ENCODE measurements at places on chromosomes 3 and 15.
A peak's percentile ranks its signal among the peaks of the same experiment; 100 is the strongest.

DNA sequence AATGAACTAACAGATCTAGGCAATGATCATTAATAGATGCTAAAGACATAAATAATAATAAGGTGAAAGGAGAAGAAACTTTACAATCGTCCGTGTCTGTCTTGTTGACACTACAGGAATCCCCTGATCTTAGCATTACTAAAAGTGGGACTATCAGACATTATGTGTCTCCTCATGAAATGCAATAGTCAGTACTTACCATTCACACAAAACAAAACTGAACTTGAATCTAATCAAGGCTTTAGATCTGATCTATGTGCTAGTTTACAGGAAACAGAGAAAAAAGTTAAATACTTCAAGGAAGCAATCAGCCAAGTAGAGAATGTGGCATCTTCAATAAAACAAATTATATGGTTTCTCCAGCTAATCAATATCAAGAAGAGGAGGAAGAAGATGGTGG is 73.7 kb downstream of the PIK3CB start:
- DNase-seq: no peak

DNA sequence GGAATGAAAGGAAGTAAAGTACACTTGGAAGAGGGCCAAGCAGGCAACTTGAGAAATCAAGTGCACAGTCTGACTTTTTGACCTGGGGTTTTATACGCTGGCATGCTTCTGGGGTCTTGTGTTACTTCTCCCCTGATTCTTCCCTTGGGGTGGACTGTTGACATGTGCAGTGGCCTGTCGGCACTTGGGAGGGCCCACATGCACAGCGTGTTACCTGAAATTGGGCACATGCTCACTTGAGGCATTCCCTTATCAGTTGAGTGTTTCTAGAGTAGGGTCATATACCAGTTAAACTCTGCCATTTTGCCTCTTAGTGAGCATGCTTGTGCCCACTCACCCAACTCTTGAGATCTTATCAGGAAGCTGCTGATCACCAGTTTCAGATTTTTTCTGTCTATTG is 329.1 kb upstream of the SOX2 start:
- no peak for DNase-seq

DNA sequence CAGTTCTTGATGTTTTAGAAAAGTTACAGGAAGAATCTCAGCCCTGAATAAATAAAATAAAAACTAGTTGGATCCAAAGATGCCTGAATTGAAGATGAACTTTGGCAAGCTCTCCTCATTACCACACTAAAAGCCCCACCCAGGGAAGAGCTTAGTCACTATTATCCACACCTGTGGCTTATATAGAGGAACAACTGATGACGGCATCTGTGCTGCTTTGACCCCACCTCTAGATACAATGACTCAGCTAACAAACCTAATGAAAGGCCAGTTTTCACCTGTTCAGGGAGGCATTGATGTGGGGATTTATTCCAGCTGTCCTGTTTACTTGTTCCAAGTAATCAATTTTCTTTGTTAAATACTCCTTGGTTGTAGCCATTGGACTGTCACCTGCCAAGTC is 604.7 kb upstream of the EPHA6 start:
- no peak for DNase-seq

- no peak for DNase-seq
These were observed 1.4 kb downstream of the FEZF2 start for GRCh38 chr3:62371720-62372591.

DNA sequence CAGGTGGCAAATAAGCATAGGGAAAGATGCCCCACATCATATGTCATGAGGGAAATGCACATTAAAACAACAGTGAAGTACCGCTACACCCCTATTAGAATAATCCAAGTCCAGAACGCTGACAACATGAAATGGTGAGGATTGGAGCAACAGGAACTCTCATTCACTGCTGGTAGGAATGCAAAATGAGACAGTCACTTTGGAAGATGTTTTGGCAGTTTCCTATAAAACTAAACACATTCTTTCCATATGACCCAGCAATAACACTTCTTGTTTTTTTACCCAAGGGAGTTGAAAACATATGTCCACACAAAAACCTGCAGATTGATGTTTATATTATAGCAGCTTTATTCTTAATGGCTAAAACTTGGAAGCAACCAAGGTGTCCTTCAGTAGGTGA is 116.4 kb upstream of the TOPAZ1 start:
- no peak for DNase-seq

DNA sequence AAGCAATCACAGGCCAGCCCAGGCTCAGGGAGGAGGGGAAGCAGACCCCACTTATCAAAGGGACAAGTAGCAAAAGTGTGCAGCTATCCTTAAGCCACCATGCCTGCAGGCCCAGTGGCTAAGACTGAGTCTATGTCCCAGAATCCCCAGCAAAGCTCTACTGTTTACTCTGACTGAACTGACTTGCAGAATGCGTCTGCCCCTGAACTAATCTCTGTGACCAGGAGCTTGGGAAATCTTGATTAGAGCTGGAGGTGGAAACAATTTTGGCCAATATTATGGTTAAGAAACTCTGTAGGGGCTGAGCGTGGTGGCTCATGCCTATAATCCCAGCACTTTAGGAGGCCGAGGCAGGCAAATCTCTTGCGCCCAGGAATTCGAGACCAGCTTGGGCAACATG is 22.6 kb downstream of the DPH3 start:
- DNase-seq: no peak

DNA sequence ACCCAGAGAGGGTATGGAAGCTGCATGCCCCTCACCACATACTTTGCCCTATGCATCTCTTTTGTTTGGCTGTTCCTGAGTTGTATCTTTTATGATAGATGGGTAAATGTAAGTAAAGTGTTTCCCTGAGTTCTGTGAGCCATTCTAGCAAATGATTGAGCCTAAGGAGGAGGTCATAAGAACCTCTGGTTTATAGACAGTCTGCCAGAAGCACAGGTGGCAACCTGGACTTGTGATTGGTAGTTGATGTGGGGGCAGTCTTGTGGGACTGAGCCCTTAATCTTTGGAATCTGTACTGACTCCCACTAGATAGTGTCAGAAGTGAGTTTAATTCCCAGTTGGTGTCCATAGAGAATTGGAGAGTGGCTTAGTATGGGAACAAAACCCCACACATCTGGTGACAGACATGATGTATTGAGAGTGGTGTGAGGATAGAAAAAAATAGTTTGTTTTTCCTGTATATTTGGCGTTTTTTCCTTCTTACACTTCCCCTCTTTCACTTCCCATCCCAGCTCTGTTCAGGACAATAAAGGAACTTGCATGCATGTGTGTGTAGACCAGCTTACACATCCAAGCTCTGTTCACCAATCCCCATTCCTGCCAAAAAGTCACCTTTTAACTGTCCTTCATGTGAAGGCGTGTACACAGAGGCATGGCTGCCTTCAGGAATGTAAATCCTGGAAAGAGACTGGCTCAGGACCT is 38.1 kb upstream of the SPPL2A start:
- no peak for DNase-seq

DNA sequence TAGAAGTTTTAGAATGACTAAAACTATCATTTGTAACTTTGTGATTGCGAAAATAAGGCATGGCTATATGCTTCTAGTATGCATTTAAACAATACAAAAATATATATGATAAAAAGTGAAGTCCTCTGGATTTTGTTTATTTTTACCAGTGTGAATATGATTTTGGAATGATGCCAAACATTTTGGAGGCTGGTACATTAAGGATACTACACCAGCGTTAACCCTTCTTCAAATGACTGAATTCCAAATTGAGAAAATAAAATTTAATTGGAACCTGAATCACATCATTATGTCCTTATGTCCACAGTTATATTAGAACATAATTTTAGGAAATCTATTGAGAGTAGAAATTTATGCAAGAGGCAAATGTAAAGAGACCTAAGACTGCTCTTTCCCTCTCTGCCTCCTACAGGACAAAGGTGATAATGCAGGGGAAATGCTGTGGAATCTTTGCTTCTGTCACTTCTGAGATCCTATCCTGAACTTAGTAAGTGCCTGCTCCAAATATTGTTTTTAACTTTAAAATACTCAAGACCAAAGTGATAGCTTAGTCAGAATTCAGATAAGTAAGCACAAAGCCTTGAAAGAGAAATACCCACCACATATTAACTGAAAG is 121.1 kb upstream of the NANOGP8 start:
- no peak for DNase-seq

DNA sequence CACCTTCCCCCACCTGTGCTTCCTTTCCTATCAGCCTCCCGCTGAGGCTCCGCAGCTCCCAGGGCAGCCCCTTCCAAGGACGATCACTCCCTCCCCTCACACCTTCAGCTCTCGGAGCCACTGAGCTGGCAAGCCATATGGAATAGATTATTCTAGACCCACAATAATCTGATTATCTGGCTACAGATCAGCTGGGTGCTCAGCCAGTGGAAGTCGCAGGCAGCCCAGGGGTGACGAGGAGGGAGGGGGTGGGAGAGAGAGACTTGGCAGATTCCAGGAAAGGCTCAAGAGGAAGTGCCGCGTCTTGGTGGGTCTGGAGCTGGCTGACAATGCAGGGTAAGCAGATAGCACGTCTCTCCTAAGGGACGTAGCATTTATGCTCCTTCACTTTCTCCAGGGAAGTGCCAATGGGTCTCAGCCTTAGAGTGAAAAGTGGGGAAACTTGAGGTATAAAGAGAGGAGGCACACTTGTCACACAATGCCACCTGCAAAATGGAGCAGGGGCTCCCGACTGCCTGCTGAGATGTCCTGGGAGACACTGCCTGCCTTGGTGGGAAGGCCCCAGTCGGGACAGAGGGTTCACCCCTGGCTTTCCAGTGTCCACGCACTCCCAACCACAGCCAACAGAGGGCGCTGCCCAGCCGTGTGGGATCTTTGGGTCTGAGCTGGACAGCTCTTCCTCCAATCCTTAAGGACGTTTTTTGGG is 9.4 kb upstream of the MESP1 start:
- DNase-seq: peak; percentile 86

GRCh38 chr3:114554731-114555130 is 260.9 kb downstream of the TIGIT start:
- DNase-seq: no peak
